Heart left ventricle (tissue), 16 donors: ENCODE measurements at places on chromosomes 11 and 22.

- DNase-seq: no peak
Measured at GRCh38 chr11:66071381-66071801, 1.3 kb downstream of the PACS1 start.

GRCh38 chr11:66451663-66452062 lies 13.0 kb upstream of the MRPL11 start:
- DNase-seq: no peak

GRCh38 chr11:126594921-126595367 lies 239.5 kb downstream of the ST3GAL4 start:
- no peak for DNase-seq

GRCh38 chr11:46480909-46481308 lies 89.3 kb upstream of the CHRM4 start:
- no peak for DNase-seq

DNA sequence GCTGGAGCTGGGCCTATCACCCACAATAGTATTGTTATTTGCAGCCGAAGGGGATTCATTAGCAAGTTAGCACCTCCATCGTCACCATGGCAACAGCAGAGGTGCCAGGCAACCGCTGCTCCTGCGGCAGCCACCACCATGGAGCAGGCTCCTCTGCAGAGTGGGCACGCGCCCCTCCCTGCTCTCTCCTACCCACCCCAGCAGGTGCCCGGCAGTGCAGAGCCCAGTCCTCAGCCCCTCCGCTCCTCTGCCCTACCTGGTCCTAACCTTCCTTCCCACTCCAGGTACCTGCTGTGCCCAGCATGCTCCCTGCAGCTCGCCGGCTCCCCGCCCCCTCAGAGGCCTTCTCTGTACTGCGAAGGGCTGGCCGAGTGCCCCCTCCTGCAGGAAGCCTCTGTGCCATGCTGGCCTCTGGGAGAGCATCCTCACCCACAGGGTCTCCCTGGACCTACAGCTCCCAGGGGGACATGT lies 3.6 kb downstream of the DUSP8 start:
- peak; percentile 26 for DNase-seq

- no peak for DNase-seq
Measured at GRCh38 chr11:17008099-17008498, 6.1 kb downstream of the PLEKHA7 start.

- no peak for DNase-seq
Measured at GRCh38 chr11:70323806-70324205, 53.3 kb downstream of the PPFIA1 start.

GRCh38 chr22:33873186-33873585 lies 47.1 kb downstream of the LARGE1 start:
- peak; percentile 79 for DNase-seq

- no peak for DNase-seq
Measured at GRCh38 chr11:23755769-23756168, 741.1 kb upstream of the LUZP2 start.

DNA sequence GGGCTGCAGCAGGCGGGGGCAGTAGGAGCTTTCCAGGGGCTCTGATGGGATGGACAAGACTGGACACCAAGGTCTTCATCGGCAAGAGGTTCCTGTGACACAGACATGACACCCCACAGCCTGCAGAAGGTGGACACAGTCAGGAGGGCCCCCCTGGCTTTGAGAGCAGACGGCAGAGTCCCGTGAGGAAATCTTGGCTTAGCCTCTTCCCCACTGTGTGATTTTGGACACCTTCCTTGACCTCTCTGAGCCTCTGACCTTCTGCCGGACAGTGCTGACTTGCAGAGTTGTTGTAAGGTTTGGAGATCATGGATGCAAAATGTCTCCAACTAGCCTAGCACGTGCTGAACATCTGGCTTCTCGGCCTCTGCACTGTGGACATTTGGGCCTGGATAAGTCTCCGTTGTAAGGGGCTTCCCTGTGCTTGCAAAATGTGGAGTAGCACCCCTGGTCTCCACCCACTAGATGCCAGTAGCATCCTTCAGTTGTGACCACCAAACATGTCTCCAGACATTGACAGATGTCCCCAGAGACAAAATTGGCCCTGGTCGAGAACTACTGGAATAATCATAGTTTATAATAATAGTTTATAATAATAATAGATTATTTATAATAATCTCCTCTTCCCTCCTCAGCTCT lies 54.6 kb downstream of the MCM5 start:
- DNase-seq: peak; percentile 39

- DNase-seq: no peak
Measured at GRCh38 chr22:47565607-47566006, 803.2 kb downstream of the TBC1D22A start.

GRCh38 chr11:43222215-43222614 lies 89.6 kb upstream of the API5 start:
- DNase-seq: no peak

DNA sequence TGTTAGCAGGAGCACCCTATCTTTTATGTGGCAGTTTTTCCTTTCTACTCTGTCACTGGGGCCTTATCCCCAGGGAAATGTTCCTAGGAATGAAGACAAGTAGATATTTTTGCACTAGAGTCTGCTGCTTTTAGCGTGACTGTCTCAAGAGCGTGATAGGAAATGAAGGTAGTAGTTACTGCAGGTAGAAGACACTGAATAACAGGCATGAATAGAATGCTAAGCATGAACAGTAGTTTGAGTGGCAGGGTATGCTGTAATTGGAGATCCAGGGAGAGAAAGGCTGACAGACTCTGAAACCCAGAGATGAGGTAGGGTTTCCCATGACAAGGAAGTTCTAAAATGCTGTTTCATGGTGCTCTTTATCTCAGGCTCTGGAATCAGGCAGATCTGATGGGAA lies 475.1 kb downstream of the NELL1 start:
- DNase-seq: no peak

- DNase-seq: peak; percentile 56
Measured at GRCh38 chr11:124740277-124740882, 638 bp downstream of the NRGN start.

DNA sequence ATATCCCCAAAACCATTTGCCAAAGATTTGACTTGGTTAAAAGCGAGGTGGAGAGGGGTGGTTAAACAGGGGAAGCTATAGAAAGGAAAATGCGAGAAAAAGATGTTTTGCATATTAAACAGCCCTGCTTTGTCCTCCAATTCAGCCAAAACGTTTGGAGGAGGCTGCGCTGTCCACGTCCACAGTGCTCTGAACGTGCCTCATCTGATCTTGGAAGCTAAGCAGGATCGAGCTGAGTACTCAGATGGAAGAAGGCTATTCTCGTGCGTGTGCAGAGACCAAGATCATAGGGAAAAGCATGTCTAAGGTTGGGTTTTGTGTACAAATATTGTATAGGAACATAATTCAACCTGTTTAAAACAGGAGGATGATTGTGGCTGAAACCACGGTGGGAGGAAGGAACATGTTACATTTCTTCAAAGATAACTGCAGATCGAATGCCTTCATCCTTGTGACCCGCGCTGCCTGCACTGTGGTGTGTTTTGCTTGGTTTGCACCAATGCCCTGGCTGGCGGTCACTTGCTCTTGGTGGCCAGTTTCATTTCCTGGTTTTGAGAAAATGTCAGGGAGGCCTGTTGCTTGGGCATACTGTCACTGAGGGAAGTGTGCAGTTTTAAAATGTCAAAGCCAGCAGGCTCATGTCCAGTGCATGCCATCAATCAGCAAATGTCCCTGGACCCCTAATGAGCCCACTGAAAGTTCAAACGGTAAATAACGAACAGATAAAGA lies 40.4 kb downstream of the FLI1 start:
- peak; percentile 43 for DNase-seq

- peak; percentile 77 for DNase-seq
Measured at GRCh38 chr11:124761301-124762104, 587 bp downstream of the ESAM start.

DNA sequence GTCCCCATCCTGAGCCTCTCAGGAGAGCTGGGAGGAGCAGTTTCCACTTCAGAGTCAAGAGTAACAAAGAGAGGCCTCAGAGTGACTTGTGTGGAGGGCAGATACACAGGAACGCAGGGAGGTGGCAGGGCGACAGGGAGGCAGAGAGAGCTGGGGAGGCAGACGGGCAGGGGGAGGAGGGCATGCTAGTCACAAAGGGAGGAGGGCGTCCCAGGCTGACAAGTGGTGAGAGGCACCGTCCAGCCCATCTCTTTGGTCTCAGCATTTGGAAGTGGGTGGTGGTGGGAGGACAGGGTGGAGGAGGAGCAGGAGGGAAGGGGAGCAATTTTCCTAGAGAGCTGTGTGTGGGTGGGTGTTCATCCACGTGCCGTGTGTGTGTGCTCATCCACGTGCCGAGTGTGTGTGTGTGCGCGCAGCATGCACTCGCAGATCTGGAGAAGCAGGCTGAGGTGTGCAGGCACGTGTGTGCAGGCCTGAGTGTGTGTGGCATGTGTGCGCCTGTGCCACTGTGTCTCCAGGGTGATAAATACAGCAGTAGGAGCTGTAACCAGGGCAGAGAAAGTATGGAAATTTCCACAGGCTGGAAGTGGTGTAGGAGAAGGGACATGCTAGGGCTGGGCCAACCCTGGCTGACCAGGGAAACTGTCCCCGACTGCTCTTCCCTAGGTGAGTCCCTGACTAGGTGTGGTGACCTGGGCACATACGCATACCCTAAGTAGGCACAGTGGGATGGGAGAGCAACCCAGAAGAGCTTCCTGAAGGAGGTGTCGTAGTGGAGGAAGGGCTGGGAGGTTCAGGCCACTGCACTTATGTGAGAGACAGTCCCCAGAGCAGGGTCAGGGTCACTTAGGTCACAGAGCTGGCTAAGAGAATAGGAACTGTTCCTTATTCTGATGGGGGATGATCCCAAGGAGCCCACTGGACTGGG lies 7.3 kb upstream of the PDE2A start:
- no peak for DNase-seq

- DNase-seq: no peak
Measured at GRCh38 chr11:44749189-44749588, 22.4 kb downstream of the TSPAN18 start.

DNA sequence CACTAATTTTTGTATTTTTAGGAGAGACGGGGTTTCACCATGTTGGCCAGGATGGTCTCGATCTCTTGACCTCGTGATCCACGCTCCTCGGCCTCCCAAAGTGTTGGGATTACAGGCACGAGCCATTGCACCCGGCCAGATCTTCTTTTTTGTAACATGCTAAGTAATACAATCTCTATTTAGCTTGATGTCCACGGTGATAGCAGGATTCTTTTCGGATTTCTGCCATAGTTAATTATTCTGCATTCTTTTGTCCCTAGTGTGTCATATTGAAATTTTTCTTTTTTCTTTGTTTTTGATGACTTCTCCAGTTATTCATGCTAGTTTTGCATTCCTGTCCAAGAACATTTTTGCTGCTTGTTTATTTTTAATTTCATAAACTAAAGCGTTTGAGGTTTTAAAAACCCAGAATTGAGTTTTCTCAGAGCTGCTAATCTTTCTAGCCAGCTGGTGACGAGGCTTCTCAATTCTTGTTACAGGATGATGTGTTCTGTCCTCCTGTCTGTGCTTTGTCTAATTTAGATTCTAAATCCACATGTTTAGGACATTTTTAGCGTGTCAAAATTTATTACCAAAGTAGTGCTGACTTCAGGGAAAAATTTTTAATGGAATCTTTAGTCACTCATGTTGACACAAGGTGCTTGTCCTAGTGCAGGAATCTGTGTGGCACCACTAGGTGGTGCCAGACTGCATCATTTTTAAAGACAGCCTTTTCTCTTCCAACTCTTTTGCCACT lies 21.8 kb downstream of the NF2 start:
- DNase-seq: no peak

DNA sequence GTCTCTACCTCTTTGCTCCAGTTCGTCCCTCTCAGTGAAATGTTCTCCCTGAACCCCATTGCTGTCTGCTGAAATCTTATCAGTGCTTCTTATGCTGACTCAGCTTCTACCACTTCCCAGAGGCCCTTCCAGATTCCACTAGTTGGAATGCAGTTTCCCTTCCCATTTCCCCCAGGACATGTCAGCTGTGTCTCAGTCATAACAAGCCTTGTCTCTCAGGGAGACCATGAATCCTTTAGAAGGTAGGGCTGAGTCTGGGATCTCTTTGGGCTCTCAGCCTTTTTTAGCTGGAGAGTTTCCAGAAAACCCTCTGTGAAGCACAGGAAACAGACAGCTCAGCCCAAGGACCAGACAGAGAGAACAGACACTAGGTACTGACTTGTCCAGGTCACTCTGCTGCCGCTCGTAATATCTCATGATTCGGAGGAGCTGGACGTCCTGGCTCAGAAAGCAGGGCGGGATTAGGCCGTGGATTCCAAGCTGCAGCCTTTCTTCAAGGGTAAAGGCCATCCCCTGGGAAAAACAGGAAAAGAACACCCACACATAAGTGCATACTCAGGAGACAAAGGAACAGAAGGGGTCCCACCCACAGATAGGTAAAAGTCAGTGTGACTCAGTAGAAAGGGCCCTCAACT lies 113.0 kb downstream of the ME3 start:
- peak; percentile 60 for DNase-seq

DNA sequence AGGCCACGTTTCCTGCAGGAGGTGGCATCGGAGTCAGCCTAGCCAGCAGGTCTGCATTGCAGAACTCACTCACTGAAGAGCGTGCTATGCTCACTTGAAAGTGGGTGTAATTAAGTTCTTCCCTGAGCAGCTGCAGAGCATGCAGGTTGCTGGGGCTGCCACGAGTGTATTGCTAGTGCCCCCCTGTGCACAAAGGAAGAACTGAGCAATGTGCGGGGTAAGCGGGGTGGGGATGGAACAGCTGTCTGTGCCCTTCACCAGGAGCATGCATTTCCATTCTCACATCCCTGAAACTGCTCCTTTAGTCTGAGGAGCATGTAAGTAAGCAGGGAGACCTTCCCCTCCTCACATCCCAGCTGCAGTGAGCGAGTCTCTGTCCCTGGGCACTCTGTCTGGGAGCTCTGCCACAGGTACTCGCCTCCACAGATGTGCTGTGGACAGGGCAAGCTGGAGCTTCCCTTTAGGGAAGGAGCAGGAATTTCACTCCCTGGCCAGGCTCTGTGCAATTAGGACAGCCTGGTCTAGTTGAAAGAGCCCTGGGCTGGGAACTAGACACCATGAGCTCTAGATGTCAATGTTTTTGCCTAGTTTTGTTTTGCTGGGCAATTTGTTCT lies 1031.8 kb downstream of the NTM start:
- DNase-seq: peak; percentile 45

- DNase-seq: peak; percentile 48
Measured at GRCh38 chr22:31343235-31344191, 2.6 kb downstream of the PATZ1 start.
